ENCODE measurements at places on chromosomes 1 and 21. TPM values are rescaled to one million over a fixed set of nuclear protein-coding genes. Genes with fewer than 3 reads are reported as not detected.

Gene JUN
- 67.6 TPM for total RNA-seq

Gene CLDN19
- total RNA-seq: not detected

Gene FHAD1
- total RNA-seq: 0.47 TPM

Gene PPIAL4G
- total RNA-seq: not detected

Gene CTSS
- total RNA-seq: 77.4 TPM

Gene NPPA
- 22,081 TPM for total RNA-seq

Gene USH2A
- total RNA-seq: 3.9 TPM

Gene CLDN17
- total RNA-seq: not detected
